Kasumi-1 (cell line): ENCODE measurements at places on chromosomes 2 and 18.
A peak's percentile ranks its signal among the peaks of the same experiment; 100 is the strongest.

DNA sequence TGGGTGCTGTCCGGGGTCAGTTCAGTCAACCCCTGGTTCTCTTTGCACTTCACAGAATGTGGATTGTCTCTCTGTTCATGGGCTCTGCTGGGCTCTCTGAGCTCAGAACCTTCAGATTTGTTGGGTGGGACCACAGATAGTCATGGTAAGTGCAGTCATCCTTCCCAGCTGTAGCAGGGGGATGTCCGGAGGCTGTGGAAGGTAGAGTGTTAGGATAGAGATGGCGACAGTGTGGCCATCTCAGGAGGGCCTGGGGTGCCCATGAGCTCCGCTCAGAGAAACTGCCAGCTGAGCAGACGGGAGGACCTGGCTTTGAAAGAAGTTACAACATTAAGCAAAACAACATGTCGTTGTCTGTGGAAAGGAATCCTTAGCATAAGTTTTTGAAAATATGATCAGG is 149.8 kb downstream of the FAM210A start:
- no peak for DNase-seq

- no peak for DNase-seq
Measured at GRCh38 chr18:45764000-45764686, 40.2 kb downstream of the SLC14A1 start.

DNA sequence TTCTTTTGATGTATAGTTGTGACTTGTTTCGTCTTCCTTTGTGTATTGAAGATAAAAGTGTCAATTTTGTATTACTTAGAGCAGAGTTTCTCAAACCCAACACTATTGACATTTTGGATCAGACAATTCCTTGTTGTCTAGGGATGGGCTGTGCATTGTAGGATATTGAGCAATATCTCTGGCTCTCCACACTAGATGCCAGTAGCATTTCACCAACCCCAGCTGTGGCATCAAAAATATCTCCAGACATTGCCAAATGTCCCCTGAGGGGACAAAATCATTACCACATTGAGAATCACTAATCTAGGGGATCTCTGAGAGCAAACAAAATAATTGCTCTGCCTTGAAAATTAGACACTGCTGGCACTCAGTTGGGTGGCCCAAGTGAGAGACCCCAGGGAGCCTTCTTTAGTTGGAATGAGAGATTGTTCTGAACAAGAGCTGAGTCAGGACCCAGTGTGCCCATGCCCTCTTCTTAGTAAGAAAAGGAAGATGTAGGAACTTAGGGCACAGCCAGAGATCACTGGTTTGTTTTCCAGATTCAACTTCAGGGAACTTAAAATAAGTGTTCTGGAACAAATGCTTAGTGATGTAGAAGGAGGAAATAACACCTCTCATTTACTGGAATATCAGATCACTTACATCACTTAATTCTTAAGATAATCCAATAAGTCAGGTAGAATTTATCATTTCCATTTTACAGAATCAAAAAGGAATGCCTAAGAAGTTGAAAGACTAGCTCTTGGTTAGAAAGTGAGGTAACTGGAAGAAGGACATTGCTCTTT is 466.6 kb upstream of the TNP1 start:
- DNase-seq: no peak

GRCh38 chr2:96587843-96588242 is 50.3 kb downstream of the KANSL3 start:
- DNase-seq: no peak

- DNase-seq: no peak
Measured at GRCh38 chr2:134361648-134362047, 107.8 kb downstream of the MGAT5 start.

DNA sequence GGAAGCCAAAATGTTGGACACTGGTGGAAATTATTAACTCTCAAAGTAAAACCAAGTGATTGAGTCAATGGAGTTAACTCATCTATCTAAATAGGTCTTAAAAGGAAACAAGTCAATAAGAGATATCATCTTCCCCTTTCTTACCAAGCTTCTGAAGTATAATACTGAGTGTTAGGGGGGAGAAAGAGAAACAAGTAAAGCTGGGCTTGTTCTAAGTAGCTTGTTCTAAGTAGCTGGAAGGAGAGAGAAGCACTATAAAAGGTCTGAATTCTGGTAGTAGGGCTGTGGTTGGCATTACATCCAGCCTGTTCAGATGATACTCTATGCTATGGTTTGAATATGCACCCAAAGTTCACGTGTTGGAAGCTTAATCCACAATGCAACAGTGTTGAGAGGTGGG is 26.8 kb downstream of the YES1 start:
- peak; percentile 39 for DNase-seq

DNA sequence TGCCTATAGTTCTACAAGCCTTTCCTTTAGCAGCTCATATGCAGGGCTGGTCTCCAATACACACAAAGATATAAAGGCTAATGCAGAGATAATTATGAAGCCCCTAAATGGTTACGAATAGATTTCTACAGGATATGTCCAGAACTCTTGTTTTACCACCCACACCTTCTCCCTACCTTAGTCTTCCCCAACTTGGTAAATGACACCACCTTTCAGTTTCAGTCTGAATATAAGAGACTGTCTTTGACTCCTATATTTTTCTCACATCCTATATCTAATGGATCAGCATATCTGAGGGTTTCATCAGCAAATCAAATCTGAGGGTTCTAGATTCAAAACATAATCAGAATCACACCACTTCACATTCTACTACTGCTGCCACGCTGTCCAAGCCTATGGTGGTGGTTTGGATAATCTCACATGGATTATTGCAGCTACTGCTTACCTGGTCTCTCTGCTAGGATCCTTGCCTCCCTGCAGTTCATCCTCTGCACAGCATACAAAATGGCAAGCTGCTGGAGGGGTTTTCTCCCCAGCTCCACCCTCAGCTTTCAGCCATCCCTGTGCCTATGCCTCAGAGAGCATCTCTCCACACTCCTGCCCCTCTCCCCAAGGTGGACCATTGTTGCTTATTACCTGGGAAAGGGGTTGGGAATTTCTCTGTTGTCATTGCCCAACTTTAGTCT is 178.0 kb upstream of the SPOPL start:
- DNase-seq: no peak

GRCh38 chr2:4992226-4992625 is 700.0 kb upstream of the SOX11 start:
- DNase-seq: no peak

GRCh38 chr2:157319795-157320194 is 5.8 kb downstream of the ERMN start:
- DNase-seq: no peak
